Tongue (tissue), 3 donors: ENCODE measurements at places on chromosomes 4 and X. TPM values are rescaled to one million over a fixed set of nuclear protein-coding genes. Genes with fewer than 3 reads are reported as not detected.

DNA sequence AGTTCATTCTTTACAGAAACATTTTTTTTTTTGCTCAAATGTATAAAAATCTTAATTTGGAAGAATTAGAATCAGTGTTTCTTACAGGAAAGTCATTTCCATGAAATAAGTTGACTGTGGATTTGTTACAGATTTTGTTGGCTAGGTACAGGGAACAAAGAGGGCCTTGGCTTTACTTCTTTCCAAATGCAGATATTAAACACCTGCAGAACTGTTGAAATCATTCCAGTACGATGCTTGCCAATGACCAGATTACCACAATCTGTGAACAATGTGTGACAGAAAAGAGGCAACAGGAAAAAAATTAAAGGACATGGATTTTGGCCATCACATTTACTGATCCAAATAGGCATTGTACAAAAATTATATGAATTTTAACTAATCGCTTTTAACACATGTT is 70.8 kb downstream of the ANXA10 start:
- DNase-seq: no peak

Gene GNRHR
- not detected for total RNA-seq

GRCh38 chr4:128707864-128708263 is 101.6 kb upstream of the JADE1 start:
- DNase-seq: peak; percentile 82

- DNase-seq: no peak
These were observed 20.2 kb upstream of the CDKN2AIP start for GRCh38 chr4:183424109-183424744.

GRCh38 chrX:15877380-15877779 is 22.8 kb upstream of the AP1S2 start:
- no peak for DNase-seq

DNA sequence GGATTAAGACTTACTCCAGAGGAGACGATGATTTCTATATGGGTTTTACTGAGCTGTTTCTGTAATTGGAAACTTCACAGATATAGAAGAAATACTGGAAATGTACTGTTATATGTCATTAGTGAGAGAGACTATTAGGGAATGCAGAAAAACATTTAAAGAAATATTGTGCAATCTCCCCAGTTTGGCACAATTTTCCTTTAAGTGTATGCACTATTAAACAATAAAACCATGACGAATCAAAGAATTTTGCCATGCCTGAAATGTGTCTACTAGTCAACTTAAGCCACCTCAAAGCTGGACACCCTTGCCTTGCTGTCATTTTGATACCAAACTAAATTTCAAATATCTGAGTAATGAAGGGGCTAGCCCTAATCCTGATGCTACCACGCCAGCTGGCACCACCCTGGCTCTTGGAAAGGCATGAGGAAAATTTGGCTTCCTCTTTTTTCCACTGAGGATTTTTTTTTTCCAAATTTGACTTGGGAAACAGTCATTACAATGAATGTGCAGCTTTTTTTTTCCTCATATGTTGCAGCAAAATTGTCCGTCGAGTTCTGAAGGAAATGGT is 36.1 kb downstream of the MTTP start:
- DNase-seq: peak; percentile 79

DNA sequence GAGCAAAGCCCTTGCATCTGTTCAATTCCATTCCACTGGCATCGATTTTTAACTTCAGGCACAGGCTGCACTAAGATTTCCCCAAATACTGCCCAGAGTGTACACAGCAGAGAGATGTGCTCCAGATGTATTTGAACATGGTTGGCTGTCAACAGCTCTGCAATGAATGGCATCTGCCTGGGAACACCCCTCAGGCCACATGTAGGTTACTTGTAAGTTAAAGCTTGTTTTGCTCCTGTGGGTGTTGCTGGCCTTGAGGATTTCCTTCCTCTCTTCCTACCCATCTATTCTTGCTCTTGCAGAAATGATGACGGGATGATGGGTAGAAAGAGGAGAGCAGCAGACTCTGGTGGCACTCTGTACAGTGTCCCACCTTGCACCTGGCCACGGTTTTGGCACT is 69.3 kb upstream of the HELT start:
- no peak for DNase-seq

- DNase-seq: no peak
These were observed 108.4 kb upstream of the ATXN3L start for GRCh38 chrX:13428053-13428786.

- DNase-seq: no peak
These were observed 218.2 kb upstream of the FMR1 start for GRCh38 chrX:147693511-147693910.

Gene GYPE
- total RNA-seq: 0.51 TPM

GRCh38 chrX:66022632-66023384 is 17.1 kb downstream of the VSIG4 start:
- no peak for DNase-seq

Gene MAGT1
- 60.4 TPM for total RNA-seq

Gene TXLNG
- 9.2 TPM for total RNA-seq

DNA sequence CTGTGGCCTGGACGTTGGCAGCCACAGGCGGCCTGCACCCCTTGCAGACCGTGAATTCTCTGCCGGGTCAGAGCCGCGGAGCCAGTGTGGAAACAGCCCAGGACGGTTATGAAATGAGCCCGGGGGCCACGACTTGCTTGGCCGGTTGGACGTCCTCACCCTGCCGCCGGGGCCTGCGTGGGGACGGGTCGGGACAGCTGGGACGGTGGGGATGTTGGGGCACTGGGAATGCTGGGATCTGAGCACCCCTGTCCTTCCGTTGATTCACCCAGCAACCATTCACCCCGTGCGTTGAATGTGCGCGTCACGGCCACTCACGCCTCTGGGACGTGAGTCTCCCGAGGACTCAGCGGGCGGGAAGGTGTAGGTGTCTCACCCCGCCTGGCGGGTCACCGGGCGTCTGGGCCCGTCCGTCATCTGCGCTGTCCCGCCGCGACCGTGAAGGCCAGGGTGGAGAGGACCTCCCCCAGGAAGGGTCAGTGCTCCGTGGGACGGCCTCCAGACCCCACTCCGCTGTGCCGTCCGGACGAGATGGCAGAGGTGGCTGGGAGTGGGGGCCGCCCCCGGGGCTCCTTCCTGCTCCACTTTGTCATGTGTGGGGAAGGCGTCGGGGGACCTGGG is 4.5 kb upstream of the PLCXD1 start:
- peak; percentile 16 for DNase-seq
